Fibroblast of mammary gland (primary cell): ENCODE measurements at places on chromosomes 5 and 9.

DNA sequence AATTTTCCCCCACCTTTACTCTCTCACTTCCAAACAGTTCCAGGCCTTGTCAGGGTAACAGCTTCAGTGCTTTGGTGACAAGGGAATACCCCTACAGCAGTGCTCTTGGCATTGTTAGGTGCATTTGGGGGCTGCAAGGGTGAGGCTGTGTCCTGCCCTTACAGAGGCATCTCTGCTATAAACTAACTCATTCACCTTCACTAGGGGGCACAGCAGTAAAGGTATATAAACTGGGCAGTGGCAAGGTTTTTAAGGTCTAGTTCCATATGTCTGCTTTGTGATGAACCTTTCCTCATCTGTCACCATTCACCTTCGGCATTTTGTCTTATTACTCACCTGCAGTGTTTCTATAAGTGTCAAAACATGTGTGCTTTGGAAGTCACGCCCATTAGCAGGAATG is 79.1 kb upstream of the GPR151 start:
- no peak for DNase-seq

DNA sequence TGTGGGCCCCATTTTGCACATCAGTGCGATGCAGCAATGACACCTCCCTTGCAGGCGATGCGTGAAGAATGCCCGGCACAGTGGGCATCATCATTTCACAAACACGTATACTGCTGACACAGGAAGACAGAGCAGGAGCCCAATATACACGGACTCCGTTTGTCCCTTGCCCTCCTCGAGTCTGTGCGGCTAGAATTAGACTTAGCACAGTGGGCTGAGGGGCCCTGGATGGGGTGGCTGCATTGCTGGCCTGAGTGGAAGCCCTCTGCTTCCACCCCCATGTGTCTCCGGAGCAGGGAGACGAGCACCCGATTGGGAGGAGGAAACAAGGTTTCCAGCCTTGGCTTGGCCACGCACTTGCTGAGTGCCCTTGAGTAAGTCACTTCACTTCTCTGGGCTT is 40.8 kb downstream of the GSN start:
- no peak for DNase-seq

- DNase-seq, result no peak
These were observed 139.6 kb downstream of the ROR2 start for GRCh38 chr9:91810286-91810905.

DNA sequence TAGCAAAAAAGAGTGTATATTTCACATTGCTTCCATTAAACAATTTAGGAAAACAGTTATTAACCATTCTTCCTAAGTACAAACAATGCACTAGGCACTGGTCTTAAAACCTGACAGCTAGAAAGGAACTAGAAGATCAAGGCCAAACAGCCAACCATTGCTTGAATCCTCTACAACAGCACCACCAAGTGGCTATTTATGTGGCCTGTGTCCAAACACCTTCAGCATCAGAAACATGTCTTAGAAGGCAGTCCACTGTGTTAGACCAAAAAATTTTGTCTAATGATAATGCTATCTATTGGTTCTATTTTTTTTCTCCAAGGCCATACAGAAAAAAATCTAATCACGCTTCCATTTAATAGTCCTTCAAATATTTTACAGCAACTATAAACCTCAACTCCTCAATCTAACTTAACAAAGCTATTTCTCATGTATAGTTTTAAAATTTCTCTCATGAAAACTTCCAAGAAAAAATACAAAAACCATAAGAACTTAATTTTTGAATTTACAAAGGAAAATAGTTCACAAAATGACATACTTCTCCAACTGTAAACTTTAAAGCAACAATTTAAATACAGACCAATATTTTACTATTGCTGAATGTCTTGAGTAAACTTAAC is 36.1 kb downstream of the CAAP1 start:
- DNase-seq, result peak; percentile 84

DNA sequence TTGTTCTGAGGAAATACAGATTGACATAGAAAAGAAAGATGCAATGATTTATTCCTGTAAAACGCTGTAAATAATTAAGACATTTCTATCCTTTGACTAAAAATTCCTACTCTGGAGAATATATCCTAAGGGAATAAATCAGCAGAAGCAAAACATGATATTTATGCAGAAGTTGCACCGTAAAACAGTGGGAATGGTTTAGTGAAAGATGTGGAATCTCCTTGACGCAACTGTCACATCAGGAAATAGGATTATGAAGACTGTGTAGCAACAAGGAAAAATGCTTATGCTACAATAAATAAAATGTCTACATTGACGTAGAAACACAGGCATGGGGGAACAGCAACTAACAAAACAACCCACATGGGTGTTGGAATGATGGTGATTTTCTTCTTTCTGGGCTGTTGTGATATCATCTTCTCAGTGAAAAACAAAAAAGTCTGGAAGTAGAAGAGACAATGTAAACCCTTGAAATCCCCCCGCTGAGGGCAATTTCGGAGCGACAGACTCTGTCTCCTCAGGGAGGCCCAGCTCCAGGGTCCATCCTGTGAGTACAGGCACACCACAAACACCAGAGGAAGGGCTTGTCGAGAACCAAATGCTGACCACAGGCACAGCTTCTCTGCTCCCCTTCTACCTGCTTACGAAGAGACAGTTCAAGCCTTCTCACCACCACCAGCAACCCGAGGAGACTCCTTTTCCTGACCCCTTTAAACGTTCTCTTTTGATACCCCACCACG is 25.2 kb downstream of the COL23A1 start:
- DNase-seq, result no peak

- DNase-seq, result peak; percentile 48
These were observed 1044.2 kb downstream of the TLE4 start for GRCh38 chr9:80615964-80616363.

- peak; percentile 93 for DNase-seq
These were observed 96.7 kb upstream of the MAMDC2 start for GRCh38 chr9:69946800-69947437.

DNA sequence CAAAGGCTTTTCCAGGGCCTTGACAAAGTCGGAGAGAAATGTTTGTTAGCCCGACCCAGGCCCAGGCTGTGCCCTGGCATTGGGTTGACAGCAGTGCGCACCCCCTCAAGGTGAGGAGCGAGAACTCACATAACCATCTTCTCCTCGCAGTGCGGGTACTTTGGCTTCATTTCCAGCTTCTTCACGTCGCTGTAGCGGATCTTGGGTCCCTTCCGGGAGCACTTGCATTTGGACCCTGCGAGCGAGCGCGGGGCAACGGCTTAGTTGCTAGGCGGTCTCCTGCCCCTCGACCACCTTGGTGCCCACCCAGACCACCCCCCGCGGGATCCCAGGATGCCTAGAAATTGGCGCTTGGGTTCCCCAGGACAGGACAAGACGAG is 496 bp downstream of the CXCL14 start:
- no peak for DNase-seq

- DNase-seq, result peak; percentile 91
These were observed 1.5 kb downstream of the NEK6 start for GRCh38 chr9:124259158-124259808.

DNA sequence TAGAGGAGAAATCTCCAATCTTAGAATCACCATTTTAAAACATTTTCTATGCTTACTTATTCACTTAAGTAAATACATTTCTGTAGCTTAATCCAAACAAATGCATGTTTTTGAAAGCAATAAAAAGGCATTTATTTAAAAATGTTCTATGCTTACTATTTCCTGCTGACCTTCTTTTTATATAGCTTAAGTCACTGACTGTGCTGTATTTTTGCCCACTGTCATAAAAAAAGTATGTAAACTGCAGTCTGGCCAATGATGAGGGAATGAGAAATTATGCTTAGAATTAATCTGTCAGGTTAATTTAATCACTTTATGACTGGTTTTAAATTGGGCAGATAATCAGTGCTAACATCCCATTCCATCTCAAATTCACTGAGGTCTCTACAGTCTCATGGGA is 20.1 kb downstream of the NUDT12 start:
- DNase-seq, result no peak

GRCh38 chr9:138007566-138007917 is 130.0 kb downstream of the CACNA1B start:
- DNase-seq, result no peak

GRCh38 chr5:52800394-52801213 is 12.9 kb downstream of the ITGA1 start:
- DNase-seq, result peak; percentile 76

DNA sequence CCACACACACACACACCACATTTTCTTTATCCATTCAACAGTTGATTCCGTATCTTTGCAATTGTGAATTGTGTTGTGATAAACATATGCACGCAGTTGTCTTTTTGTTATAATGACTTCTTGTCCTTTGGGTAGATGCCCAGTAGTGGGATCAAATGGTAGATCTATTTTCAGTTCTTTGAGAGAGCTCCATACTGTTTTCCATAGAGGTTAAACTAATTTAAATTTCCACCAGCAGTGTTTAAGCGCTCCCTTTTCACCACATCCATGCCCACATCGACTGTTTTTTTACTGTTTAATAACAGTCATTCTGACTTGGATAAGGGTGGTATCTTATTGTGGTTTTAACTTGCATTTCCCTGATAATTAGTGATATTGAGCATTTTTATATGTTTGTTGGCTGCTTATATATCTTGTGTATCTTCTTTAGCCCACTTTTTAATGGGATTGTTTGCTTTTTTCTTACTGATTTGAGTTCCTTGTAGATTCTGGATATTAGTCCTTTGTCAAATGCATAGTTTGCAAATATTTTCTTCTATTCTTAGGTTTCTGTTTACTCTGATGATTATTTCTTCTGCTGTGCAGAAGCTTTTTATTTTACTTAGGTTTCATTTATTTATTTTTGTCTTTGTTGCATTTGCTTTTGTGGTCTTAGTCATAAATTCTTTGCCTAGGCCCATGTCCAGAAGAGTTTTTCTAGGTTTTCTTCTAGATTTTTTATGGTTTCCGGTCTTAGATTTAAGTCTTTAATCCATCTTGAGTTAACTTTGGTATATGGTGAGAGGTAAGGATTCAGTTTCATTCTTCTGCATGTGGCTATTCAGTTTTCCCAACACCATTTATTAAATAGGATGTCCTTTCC is 82.4 kb downstream of the SH3RF2 start:
- DNase-seq, result no peak

- DNase-seq, result no peak
These were observed 13.0 kb upstream of the SETX start for GRCh38 chr9:132367613-132368313.

DNA sequence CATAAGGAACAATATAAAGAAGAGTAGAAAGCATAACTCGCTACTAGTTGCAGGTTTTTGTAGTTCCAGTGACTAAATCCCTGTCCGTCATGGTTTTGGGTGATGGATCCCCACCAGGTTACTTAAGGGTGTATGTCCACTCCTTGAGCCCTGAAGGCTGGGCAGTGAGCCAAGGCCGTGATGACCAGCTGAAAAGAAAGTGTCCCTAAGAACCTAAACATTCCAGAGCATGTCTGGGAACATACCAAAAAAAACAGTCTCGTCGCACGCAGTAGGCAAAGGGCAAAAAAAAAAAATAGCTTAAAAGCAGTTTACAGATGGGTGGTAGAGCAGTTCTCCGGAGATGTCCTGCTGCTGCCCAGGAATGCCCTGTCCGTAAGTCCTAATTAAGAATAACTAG is 21.4 kb upstream of the SNAPC3 start:
- DNase-seq, result no peak

DNA sequence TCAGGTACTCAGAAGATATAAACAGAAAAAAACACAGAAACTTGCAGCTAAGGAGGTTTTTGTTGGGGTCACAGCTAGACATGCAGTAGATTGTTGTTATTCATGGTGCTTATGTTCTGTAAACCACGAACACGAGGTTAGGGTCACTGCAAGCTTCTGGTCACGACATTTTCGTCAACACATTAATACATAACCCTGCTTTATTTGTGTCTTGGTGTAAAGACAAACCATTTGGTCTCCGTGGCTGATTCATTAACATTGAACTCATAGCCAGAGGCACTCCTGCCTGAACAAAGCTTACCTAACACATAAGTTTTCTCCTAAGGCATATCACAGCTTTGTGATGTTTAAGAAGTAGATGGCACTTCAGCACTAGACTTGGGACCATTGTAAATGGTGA is 16.9 kb downstream of the TEK start:
- peak; percentile 7 for DNase-seq

GRCh38 chr5:35777358-35778087 is 79.2 kb upstream of the IL7R start:
- DNase-seq, result peak; percentile 91

GRCh38 chr5:135372654-135373381 is 26.2 kb downstream of the MACROH2A1 start:
- no peak for DNase-seq

DNA sequence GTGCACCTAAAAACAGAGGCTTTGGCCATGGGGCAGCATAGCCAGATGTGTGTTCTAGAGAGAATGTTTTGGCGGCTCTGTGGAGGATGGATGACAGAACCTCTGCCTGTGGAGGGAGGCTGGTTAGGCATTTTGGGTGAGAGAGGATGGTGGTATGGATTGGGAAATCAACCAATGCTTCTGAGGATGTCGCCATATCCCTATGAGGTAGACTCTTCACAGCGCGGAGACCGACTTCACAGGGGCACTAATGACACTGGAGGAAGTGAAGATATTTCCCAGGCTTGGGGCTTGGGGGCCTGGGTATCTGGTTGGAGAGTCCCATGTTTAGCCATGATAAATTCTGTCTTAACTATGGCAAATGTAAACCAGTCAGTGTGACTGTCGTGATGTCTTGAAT is 140.6 kb upstream of the KLF4 start:
- no peak for DNase-seq

DNA sequence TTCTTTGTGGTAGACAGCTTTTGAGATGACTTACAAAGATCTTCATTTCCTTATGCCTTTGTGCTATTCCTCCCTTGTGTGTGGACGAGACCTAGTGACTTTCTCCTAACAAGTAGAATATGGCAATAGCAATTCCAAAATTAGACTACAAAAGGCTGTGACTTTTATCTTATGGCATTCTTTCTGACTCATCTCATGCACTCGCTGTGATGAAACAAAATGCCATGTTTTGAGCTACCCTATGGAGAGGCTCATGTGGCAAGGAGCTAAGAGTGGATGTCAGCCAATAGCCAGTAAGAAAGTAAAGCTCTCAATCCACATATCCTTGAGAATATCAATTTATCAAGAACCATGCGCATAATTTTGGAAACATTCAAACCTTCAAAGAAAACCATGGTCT is 380.5 kb upstream of the SMC2 start:
- peak; percentile 34 for DNase-seq

- DNase-seq, result no peak
These were observed 376.4 kb downstream of the ARRDC3 start for GRCh38 chr5:91006713-91007112.

DNA sequence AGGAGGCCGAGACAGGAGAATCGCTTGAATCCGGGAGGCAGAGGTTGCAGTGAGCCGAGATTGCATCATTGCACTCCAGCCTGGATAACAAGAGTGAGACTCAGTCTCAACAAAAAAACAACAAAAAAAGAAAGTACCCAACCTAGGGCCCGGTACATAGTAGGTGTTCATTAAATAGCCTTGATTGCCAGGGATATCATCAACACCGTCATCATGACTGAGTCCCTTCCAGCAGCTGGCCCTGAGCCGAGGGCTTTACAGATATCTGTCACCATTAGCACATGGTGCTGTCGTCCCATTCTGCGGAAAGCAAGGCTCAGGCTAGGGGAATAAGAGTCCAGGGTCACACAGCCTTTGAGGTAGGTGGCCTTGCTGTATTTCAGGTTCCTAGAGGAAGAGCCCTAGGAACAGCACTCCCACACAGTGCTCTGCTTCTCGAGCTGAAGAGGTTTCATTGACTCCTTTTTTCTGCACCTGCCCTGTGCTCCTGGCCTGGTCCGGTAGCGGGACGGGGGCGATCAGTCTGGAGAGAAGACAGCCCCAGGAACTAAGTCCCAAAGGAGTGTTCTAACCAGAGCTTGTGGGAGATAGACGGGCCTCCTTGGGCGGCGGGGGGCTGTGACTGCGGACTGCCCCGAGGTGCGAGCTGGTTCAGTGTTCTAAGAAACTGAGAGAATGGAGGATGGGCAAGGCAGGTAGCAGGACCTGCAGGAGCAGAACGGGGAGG is 48.2 kb downstream of the CXXC5 start:
- no peak for DNase-seq
